Activated T-helper 2 cell treated with anti-CD3 and anti-CD28 coated beads, Interferon-gamma antibody, Interleukin-2, Interleukin-4, amounts not matched to agents 10 μg/mL and 5 μg/mL and 100 μg/mL, durations not matched to agents 14 hours and 24 hours and 36 hours (primary cell): ENCODE measurements at places on chromosomes 5 and 9. TPM values are rescaled to one million over a fixed set of nuclear protein-coding genes. Genes with fewer than 3 reads are reported as not detected.

DNA sequence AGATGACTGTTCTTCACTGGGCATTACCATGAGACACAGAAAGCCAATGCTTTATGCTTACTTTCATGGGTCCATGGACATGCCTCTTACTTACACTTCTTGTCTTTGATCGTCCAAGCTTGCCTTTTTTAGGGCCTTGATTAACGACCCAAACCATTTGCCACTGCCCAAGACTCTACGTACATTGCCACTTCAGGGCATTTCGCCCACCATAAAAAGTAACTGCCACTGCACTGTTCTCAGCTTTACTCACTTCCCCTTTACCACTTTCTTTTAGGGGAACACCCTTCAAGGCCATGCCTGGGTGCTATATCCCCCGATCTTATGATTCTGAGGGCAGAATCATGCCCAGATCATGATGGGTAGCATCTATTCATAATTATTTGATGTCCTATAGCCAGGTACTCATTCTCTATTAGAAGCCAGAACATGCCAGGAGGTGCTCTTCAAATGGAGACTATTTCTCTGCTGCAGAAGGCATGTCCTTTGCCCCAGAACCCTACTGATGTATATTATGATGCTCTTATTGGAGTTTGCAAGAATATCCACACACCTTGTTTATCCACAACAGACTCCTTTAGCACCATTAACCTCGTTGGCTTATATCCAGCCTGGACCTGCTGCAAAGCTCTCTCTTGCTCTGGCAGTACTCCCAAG is 64.1 kb upstream of the RAD23B start:
- DNase-seq, result no peak

GRCh38 chr5:159424123-159424522 is 93.8 kb upstream of the IL12B start:
- DNase-seq, result no peak

GRCh38 chr9:69204849-69205248 is 30.8 kb downstream of the TJP2 start:
- no peak for DNase-seq

GRCh38 chr9:94656200-94656599 is 16.9 kb upstream of the FBP1 start:
- DNase-seq, result peak; percentile 42

DNA sequence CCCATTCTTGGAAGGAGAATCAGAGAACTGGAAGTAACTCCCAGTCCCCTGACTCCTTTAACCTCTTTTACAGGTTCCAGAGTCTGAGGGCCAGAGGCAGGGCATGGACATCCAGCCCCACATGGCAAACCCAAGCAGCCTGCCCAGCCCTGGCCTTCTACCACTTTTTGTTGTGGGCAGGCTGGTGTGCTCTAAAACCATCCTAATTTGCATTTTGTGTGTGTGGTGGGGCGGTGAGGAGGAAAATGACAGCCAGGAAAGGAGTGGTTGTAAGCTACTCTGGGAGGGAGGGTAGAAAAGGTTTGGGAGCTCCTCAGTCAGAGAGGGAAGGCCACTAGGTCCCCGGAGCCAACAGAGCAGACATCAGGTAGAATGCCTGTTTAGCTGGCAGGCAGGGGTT is 90.6 kb downstream of the PSD2 start:
- no peak for DNase-seq

The MRPL22 gene
- total RNA-seq, result 79.2 and 81.9 TPM in 2 replicates

The RASEF gene
- total RNA-seq, result not detected in 2 replicates

The MYOT gene
- total RNA-seq, result not detected in 2 replicates

The PCDHGA1 gene
- 0.09 and 0.14 TPM in 2 replicates for total RNA-seq

The SMC2 gene
- 56.1 and 57.5 TPM in 2 replicates for total RNA-seq

The KCNN2 gene
- not detected in 2 replicates for total RNA-seq

The CXCL14 gene
- total RNA-seq, result not detected in 2 replicates
